ENCODE measurements at places on chromosomes 7 and 10.
A peak's percentile ranks its signal among the peaks of the same experiment; 100 is the strongest.

DNA sequence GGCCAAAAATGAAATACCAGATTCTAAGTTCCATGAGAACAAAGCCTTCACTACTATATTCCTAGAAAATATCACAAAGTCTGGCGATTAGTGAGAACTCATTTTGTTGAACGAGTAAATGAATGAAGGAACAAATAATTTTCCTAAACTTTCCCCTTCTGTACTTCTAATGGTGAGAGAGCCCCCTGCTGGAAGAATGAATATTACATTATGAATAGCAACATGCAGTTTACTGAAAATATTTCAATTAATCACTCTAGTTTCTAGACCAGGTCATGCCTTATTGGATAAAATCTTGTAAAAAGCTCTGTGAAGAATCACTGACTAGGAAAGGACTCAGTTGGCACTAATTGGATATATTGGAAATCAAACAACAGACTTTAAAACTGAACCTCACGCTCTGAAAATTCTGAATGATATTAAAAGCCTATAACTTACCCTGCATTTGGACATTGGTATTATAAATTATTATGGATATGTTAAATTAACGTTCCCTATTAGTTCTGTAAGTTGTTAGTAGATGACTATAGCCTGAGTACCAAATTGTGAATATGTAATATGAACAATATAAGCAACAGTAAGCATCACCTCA, 32.4 kb upstream of the MTPN start:
- DNase-seq: no peak

DNA sequence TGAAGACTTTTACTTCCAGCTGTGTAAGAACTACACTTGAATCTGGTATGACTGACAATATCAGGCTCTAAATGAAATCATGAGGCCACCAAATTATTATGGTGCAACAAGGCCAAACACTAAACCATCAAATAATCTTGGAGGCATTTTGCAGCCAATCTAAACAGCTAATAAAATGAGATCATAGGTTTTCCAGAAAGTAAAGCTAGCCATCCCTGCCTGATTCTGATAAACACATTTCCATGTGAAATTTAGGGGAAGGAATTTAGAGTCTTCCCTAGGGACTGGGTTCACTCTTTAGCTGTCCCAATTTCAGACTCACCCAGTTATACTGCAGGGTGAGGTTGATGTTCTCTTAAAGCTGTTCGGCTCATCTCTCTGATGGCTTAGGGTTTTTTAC, 190.3 kb upstream of the TMEM196 start:
- no peak for DNase-seq

DNA sequence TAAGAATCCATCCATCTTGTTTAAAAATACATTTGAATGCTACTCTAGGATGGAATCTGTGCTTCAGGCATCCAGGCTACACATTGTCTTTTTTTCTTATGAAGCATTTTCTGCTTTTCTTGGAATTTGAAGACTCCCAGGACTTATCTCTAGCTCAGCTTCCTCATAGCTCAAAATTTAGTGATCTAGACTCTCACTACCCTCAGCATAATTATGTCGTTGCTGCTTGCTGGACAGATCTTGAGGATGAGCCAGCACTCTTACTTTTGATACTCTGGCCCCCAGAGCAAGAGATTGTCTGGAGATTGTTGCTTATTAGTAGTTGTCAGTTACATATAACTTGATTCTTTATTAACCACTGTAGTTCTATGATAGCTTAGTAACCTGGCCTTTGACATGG, 83.3 kb upstream of the FGL2 start:
- no peak for DNase-seq

DNA sequence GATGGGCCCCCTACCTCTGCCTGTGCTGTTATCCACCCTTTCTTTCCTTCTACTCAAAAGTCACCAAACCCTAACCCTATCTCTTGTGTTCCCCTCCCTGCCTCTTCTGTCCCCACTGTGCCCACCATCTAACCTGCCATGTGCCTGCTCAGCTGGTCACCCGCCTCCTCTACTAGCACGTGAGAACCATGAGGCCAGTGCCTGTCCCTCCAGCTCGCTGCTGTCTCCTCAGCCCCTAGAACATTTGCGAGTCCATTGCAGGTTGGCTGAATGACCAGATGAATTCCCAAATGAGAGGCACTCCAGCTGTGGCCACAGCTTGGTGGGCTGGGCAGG, 129.0 kb downstream of the ARHGAP22 start:
- no peak for DNase-seq

DNA sequence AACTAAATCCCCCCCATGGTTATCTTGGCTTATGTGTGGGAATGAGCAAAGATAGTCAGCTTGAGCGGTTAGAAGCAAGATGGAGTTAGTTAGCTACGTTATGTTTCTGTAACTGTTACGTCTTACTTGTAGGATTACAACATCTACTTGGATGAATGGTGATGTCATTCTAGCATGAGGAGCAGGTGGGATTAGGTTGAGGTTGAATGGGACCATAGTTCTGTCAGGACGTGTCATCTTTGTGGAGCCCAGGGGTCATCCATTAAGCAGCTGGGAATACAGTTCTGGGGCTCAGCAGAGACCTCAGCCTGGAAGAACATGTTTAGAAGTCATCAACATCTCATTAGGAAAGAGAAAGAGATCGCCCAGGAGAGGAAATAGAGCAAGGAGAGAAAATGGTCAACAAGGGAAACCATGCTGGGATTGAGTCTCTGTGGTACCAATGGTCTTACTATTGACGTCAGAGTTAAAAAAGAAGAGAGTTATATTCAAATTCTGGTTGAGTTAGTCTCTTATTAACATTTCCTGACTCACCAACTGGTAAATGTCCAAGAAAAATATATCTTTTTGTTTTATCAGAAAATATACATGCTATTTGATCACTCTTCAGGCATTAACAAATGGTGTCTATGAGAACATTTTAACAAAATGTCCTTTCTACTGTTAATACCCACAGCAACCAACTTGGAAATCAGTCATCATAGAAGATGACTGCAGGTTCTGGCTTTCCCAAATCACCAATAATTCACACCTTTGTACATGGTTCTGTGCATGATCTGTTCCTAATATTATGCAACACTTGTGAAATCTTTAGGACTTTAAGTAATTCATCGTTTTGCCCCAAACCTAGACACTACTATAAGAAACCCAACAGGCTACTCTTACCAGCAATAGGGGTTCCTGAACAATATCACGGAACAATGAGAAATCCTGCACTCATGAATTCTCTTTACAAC, 96.9 kb downstream of the KIAA1217 start:
- no peak for DNase-seq

GRCh38 chr7:132169730-132170129, 406.5 kb downstream of the PLXNA4 start:
- DNase-seq: no peak

DNA sequence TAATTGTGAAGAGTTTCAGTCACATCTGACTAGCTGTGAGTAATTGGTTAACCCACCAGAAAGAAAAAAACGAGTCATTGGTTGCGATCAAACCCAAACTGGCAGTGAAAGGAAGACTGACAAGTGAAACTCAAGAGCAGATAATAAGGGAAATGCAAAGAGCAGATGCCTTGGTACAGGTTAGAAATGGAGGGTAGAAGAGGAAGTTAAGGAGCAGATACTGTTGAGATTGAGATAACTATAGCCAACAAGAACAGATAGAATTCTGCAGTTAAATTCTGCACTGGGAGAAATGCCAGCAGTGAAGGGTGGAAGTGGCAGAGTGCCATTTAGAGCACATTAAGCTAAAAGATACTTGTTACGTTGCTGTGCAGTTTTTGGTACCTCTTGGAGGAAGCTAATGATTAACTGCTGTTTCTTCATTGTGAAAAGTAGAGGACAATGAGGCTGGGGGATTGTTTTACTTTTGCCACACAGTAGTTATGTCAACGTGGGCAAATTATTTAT, 65.8 kb downstream of the CDK13 start:
- peak; percentile 52 for DNase-seq

DNA sequence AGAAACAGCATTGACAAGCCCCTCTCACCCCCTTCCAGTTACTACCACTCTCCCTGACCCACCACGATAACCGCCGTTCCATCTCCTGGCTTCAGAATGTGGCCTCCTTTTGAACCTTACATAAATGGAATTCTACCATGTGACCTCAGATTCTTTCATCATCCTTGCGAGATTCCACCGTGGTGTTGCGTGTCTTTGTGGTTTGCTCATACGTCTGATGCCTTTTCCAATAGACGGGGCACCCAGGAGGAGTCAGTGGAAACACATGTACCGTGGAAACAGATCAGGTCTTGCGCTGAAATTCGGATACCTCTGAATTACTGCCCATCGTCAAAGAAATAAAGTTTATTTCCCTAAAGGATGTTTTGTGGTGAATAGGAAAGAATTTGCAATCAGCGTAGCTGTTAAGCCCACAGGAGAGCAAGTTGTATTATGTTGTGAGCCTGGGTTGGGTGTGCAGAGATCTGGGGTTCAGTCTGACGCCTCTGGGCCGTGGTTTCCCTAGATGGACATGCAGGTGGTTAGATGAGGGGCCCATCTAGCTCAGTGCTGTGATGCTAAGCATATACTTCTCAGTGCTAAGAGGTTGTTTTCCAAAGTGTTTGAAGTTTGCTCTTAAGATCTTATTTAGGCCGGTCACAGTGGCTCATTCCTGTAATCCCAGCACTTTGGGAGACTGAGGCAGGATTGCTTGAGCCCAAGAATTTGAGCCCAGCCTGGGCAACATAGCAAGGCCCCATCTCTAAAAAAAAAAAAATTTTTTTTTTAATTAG, 29.1 kb downstream of the GTF2IRD1 start:
- DNase-seq: no peak

- no peak for DNase-seq
These were observed 729.4 kb downstream of the SORCS1 start for GRCh38 chr10:106435081-106435480.

GRCh38 chr7:44338600-44338999, 13.2 kb upstream of the CAMK2B start:
- no peak for DNase-seq

DNA sequence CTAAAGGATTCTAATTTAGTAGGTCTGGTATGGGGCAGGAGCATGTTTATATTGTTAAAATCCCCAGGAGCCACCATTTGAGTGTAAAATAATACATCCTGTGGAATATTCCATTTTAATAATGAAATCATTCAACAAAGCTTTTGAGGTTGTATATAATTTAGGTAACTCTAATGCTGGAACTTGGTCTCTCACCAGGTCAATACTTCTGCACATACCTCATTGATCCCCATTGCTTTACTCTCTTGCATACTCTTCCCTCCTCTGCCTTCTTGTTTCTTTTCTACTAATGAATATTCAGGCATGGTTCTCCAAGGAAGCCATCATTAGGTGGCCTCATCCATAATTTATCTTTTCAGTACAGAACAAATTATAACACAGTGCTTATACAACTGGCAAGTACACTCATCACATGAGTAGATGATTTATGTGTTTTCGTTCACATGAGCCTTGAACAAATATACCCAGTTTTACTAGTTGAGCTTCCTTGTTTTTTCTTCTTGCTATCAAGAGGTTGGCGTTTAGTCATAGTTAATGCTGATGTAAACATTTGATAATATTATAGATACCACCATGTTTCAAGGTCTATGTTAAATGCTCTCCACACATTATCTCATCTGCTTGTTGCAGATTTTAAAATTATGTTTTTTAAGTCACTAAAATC, 7.2 kb downstream of the PALS2 start:
- no peak for DNase-seq

- no peak for DNase-seq
These were observed 220.6 kb upstream of the RHOBTB1 start for GRCh38 chr10:61164458-61165160.

DNA sequence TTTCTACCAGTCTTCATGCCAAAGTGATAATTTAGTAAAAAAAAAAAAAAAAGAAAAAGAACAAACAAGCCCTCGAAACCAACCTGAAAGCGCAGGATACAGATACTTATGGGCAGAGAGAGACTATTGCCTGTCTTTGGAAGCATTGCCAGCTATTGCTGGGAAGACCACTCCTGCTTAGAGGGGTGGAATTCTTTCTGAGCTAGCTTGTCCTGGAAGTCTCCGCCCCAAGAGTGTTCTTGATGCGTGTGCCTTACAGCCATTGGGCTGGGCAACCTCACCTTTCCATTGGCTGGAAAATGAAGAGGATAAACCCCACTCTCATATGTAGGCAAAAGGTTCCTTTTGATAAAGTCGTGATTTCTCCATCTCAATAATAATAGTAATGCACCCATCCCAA, 19.9 kb upstream of the INSYN2A start:
- no peak for DNase-seq

GRCh38 chr10:72353028-72353964, 1.4 kb downstream of the DNAJB12 start:
- DNase-seq: no peak

DNA sequence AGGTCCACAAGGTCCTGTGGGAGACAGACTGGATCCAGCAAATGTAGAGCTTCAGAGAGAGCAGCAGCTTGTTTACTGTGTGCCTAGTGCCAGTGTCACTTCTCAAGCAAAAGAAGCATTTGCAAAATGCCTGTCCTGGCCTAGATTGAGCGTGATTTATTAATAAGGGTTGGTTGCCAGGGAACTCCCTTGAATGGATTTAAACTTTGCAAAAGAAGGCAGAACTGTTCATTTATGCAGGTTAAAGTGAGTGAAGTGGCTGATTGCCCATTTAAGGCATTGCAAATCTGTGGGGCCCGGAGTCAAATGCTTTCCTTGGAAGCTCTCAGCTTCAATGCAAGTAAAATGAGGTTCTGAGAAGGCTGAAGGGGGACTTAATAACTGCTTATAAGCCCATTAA, 71.3 kb downstream of the CDHR3 start:
- no peak for DNase-seq

DNA sequence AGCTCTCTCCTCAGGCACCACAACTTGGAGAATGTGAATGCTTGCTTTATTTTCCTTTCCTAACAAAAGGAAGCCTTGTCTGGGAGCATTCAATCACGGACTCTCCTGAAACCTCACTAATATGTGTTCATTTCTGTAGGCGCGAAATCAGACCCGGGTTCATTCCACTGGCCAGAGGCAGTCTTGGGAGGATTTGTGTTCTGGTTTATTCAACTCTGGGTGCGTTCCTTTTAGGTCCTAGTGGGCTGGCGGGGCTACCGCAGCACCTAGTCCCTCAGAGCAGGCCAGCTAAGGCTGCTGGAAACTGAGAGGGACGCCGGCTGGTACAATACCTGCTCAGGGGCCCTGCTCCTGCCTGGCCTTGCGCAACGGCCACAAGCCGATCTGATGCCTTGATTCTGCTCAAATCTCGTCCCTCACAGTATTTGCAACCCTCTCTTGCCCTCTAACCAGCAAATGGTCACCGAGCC, 7.5 kb downstream of the HOXA4 start:
- DNase-seq: no peak

- no peak for DNase-seq
These were observed 88.0 kb downstream of the FANK1 start for GRCh38 chr10:125984346-125984745.

GRCh38 chr10:50244201-50244600, 7.1 kb downstream of the ASAH2 start:
- no peak for DNase-seq

DNA sequence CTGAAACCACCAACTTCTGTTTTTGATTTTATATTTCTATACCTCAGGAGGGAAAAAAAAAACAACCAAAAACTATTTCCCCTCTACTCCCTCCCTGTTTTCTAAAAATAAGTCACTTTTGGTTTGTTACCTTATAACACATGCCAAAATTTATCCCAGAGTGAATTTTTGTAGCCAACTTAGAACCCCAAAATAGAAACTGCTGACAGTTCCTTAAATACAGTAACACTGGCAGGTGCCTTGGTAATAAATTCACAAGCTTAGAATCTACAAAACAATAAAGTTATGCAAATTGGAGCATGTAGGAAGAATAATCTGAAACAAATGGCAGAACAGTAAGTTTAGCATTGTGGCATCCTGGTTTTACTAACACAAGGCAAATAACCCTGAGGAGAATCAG, 165.0 kb upstream of the HDAC9 start:
- no peak for DNase-seq

Measured in GM18507 (cell line).